MV-4-11 (cell line): ENCODE measurements at places on chromosomes 4 and X.

DNA sequence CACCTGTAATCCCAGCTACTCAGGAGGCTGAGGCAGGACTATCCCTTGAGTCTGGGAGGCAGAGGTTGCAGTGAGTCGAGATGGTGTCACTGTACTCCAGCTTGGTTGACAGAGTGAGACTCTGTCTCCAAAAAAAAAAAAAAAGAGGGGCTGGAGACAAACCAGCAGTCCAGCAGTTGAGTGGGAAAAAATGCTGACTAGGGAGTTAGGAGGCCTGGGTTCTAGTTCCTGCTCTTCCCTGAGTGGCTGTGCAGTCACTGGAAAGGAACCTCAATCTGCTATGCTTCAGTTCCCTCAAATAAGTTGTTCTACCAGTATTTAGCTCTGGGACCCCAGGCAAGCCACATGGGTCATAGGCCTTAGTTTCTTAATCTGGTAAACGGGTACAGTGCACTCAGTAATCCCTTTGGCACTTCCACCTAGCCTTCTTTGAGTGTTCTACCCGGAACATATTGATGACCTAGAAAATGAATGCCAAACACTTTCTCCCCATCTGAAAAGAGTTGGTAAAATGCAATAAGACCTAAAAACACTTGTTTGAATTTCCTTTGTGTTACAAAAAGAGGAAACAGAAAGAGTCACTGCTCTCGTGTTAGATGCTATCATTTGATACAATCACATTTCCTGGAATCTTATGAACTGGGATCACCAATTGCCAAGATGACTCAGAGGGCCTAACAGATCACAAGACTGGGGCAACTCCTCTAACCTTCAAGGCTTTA, 99.3 kb upstream of the EGFL6 start:
- no peak for DNase-seq

DNA sequence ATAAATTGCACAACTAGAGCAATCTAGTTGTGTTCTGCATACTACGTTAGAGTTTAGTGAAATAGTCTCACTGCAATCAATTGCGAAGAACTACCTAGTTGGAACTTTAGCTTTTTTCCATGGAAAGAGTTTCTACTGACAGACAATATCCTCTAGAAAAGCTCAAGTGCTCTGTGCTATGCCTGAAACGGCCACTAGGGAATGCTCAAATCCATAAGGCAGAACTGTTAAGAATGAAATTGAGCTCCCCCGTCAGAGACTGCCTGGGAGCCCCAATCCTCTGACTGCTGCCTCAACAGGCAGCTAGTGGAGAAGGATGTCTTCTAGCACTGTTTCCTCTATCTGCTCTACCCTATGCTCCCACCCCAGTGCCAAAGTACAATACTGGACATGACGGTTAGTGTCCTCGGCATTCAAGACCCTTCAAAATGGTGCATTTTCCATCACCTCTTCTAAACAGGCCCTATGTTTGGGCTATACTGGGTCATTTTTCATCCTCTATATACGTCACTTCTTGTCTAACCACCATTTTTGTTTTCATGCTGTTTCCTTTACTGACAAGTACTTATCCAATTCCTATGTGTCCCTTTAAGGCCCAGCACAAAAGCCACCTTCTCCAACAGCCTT, 35.3 kb downstream of the FRMD7 start:
- peak; percentile 61 for DNase-seq

DNA sequence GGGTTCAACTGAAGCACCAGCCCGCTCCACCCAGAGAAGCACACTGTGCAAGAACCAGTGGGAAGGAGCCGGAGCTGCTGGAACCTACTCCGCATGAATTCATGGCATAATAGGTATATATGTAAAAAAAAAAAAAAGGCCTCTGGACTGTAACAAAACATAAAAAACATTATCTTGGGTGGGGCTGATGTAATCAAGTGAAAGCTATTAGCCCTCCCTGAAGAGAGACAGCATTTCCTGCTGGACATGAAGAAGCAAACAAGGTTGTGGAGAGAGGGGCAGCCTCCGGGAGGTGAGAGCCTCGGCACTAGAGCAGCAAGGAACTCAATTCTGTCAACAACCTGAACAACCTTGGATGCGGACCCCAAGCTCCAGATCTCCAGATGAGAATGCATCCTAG, 50.7 kb downstream of the PLAC1 start:
- DNase-seq, result no peak

- DNase-seq, result no peak
Measured at GRCh38 chr4:70364002-70364401, 3.4 kb downstream of the SMR3A start.

GRCh38 chrX:139930401-139930800, 2.5 kb downstream of the ATP11C start:
- no peak for DNase-seq

DNA sequence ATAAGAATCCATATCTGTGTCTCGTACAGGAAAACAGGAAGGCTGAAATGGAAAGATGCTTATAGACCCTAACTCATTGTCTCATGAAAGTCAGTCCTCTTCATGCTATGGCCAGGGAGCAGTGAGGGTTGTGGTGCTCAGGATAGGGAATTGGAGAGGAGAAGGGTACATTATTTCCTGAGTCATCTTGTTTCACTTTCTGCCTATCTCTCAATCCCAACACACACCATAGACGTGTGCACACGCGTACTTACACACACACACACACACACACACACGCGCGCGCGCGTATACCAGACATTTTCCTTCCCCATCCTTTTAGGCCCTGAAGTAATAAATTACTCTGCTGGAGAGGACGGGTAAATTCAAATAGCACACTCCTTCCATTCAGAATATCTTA, 53.7 kb upstream of the PRRG3 start:
- DNase-seq, result no peak

GRCh38 chr4:89572224-89572858, 264.6 kb downstream of the SNCA start:
- DNase-seq, result no peak

GRCh38 chr4:134215620-134216344, 14.2 kb upstream of the PABPC4L start:
- no peak for DNase-seq

DNA sequence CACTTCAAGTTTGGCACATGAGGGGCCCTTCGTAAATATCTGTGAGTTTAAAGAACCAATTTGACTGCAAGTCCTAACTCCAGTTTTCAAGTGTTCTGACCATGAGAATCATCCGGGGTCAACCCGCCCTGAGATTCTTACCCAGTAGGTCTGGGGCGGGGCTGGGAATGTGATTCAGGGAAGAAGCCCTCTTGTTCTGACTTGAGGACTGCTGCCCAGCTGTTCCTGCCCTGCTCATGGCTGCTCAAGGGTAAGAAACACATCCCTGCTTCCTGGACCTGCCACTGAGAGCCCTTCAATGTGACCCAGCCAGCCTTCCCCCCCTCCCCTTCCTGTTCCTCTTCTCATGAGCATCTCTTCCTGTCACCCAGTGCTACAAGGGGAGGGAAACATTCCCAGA, 92.7 kb upstream of the PGRMC2 start:
- no peak for DNase-seq

- no peak for DNase-seq
Measured at GRCh38 chr4:53614591-53614990, 23.3 kb upstream of the LNX1 start.
